ENCODE measurements at places on chromosomes 4 and X.

- DNase-seq: no peak
These were observed 28.7 kb downstream of the MAPK10 start for GRCh38 chr4:86330961-86331742.

DNA sequence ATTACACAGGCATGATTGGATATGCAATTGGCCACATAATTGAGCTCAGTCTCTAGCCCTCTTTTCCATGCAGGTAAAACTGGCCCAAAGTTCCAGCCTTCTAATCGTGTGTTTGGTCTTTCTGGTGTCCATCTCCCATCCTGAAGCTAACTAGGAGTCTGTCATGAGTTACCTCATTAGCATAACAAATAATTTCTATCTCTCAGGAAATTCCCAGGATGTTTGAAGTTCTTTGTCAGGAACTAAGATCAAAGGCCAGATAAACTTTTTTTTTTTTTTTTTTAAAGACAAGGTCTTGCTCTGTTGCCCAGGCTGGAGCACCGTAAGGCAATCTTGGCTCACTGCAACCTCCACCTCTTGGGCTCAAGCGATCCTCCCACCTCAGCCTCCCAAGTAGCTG is 15.8 kb downstream of the ATXN3L start:
- DNase-seq: no peak

- no peak for DNase-seq
These were observed 1.0 kb upstream of the PRDX4 start for GRCh38 chrX:23666282-23666681.

DNA sequence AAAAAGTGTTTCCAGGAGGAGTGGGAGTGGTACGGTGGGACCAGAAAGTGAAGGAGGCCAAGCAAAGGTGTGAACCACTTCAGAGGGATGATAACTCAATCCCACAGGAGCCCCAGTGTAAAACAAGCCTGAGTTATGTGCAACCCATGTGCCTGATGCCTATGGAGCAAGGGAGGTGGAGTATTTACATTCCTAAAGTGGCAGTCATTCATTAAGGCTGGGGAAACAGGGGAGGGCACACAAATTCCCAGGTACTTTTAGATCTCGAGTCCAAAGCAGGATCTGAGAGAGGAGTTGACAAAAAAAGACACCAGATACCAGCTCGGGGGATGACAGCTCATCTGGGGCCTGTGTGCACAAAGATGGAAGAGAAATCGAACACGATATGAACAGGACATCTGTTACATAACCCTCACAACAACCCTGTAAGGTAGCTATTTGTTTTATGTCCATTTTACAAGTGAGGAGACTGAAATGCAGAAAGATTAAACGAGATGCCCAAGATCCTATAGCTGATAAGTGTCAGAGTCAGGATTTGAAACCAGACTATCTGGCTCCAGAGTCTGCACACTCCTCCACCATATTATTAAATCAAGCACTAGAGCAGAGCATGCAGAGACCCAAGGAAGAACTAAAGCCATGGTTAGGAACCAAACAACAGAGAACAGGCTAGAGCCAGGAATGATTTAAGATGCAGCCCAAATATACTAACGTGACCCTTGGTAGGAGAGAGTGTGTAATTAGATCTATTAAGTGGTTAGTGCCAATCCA is 91.9 kb upstream of the MAPK10 start:
- DNase-seq: no peak

GRCh38 chr4:85901500-85901899 is 426.6 kb downstream of the ARHGAP24 start:
- DNase-seq: no peak

- no peak for DNase-seq
These were observed 39.3 kb downstream of the SLAIN2 start for GRCh38 chr4:48380583-48381167.

DNA sequence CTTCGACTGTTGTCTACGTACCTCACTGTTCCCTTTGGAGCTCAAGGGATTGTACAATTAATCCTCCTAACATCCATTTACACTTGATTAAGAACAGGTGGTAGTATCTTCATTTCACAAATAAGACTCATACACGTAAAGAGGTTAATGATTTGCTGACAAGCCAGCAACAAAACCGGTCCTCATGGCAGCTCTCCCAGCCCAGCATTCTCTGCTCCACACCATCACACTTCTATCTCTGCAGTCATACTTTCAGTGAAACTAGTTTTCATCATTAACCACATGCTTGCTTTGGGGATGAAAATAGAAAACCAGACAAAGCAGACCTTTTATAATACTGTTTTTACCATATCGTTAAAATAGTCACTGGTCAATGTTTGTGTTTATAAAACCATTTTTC is 28.7 kb upstream of the CASK start:
- DNase-seq: no peak

DNA sequence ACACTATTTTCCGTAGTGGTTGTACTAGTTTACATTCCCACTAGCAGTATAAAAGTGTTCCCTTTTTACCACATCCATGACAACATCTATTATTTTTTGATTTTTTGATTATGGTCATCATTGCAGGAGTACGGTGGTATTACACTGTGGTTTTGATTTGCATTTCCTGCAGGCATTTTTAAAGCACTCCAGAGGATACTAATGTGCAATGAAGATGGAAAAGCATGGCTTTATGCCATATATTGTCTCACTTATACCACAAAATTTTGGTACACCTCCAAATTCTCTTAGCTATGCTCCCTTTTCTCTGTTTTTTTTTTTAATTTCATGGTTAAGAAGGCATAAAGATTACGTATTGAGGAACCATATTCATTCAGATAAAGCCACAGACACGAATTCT is 35.1 kb upstream of the NPY2R start:
- DNase-seq: no peak

DNA sequence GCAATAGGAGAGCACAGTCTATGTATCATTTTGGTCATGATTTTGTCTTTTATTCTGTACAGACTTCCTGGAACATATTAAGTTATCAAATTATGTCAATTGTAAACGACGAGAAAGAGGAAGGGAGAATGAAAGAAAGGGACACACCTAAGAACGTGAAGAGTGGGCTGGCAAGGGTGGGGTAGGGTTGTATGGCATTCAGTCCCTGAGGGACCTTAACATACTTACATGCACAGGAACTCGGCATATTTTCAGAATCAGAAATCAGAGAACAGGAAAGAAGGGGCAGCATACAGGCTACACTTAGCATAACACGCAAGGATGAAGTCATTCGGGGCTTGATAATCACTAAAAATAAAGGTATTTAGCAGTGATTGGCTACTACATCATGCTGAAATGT is 1375.0 kb upstream of the ADGRL3 start:
- no peak for DNase-seq

GRCh38 chrX:15151267-15152186 is 118.4 kb downstream of the ASB9 start:
- DNase-seq: peak; percentile 33

- DNase-seq: no peak
These were observed 281.4 kb downstream of the ZIC3 start for GRCh38 chrX:137847376-137847775.

DNA sequence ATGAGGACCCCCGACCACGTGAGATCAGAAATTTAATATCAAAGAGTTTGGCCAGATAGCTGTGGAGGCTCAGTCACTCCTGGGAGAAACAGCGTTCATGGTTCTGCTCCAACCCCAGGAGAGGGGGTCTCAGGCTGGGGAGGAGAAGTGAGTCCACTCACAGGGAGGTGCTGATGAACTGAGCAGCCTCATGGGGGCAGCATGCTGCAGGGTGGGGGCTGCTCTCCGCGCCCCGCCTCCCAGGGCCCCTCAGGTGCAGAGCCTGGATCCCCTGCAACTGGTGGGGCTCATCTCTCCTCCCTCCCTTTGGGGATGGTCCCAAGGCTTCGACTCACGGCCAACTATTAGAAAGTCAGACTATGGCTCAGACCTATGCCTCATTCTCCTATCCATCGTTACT is 26.6 kb upstream of the C4orf50 start:
- DNase-seq: no peak

- DNase-seq: no peak
These were observed 103.6 kb downstream of the PRKX start for GRCh38 chrX:3609810-3610209.

DNA sequence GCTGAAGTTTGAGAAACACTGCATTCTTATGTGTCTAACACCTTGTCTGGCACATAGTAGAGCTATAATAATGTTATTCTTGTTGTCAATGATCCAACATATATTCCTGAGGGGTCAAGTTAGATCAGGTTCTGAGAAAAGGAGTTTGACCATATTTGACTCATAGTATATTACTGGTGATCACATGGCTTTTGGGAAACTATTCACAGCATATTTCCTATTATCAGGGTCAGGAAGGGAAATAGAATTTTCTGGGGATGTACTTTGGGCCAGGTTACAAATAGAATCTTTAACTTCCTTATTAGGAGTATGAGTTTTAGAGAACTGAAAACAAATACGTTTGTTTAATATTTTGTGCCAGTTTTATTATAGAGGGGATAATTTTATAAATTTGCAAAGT is 11.6 kb downstream of the IL15 start:
- DNase-seq: no peak

- DNase-seq: peak; percentile 14
These were observed at the start of gene XKRX for GRCh38 chrX:100928660-100929613. XKRX (minus strand) TSS chrX:100928917; CDS start chrX:100928304, 613 bp downstream.

GRCh38 chr4:167232805-167233684 is 1.2 kb downstream of the SPOCK3 start:
- no peak for DNase-seq

- no peak for DNase-seq
These were observed 77.3 kb downstream of the ARHGAP10 start for GRCh38 chr4:147809211-147809610.

DNA sequence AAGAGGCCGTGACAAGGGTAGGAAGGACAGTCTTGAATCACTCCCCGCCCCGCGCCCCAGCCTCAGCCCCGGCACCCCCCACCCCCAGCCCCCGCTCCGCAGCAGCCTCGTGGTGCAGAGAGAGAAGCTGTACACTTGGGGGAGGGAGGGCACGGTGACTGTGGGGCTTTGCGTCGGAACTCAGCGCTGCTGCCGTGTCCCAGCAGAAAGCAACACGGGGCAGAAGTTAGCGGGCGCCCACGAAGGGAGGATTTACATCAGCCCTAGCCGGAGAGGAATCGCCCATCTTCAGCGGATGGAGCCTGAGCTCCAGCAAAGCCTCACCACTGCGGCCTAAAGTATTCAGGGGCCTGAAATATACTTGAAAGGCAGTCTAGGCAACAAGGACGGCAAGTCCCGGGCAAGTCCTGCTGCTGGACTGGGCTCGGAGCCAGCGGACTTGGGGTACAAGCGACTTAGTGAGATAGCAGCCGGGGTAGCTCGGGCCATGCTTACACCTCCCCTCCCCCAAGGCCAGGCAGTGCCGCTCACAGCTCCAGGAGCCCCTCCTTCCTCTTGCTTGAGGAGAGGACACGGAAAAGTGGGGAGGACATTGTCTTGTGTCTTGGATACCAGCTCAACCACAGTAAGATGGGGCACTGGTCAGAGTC is 18.5 kb upstream of the OPN1LW start:
- DNase-seq: no peak

DNA sequence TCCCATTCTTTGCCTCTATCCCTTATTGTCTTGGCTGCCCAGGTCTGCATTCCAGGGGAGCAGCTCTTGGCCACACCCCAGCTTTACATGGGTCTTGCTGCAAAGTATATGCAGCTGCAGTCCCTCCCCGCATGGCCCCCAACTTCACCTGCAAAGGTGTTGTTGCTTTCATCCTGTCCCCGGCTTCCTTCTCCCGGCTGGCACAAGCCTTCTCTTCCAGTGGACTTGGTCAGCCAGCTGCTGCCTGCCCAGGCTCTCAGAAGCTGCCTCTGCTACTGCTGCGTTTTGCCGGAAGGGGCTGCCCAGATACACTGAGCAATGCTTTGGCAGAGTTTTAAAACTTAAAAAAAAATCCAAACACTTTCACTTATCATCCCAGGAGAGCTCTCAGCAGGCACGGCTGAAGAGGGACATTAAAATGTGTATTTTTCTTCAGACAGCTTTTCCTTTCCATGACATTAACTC is 121.2 kb upstream of the PDLIM3 start:
- DNase-seq: no peak

- no peak for DNase-seq
These were observed 511.9 kb downstream of the BCOR start for GRCh38 chrX:39585808-39586207.

GRCh38 chr4:163673848-163674697 is 179.6 kb downstream of the TMA16 start:
- no peak for DNase-seq

- no peak for DNase-seq
These were observed 103.5 kb downstream of the TNIP2 start for GRCh38 chr4:2652415-2653160.

- DNase-seq: peak; percentile 90
These were observed 72.4 kb downstream of the COQ2 start for GRCh38 chr4:83212041-83212851.

GRCh38 chr4:47218631-47219030 is 187.3 kb downstream of the GABRB1 start:
- DNase-seq: no peak

DNA sequence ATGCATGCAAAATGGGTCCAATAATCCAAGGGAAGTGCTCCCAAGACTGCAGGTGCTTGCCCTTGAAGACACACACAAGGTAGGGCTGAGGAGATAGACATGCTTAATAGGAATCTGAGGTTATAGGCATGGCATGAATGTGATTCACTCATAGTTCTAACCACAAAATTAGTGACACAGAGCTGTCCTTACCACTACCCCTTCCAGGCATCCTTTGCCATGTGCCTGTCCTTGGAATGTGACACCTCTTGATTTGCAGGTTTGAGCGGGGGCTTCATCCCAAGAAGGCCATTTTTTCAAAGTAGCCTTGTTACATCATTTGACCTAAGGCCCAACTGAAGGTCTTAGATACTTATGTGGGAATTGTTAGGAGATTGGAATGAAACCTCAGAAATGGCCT is 112.5 kb downstream of the CCNG2 start:
- no peak for DNase-seq

- no peak for DNase-seq
These were observed 1.7 kb upstream of the CYP4V2 start for GRCh38 chr4:186189656-186190055.

DNA sequence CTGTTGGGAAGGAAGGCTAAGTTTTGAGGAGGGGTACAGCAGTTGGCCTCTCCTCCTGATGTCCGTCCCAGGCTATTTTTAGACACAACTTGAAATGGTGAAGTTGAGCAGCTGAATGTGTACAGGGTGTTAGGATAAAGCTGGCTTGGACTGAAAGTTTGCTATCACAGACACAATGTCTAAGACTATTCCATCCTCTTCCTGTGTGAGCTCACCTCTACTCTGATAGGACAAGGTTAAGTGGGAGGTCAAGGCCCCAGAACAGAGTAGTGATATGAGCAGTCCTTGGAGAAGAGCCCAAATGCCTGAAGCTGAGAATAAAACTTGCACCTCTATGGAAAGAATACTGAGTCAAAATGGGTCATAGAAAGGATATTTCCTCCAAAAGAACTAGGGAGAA is 4.1 kb downstream of the ATP1B4 start:
- DNase-seq: no peak
